ENCODE measurements at places on chromosomes 12 and 14.

DNA sequence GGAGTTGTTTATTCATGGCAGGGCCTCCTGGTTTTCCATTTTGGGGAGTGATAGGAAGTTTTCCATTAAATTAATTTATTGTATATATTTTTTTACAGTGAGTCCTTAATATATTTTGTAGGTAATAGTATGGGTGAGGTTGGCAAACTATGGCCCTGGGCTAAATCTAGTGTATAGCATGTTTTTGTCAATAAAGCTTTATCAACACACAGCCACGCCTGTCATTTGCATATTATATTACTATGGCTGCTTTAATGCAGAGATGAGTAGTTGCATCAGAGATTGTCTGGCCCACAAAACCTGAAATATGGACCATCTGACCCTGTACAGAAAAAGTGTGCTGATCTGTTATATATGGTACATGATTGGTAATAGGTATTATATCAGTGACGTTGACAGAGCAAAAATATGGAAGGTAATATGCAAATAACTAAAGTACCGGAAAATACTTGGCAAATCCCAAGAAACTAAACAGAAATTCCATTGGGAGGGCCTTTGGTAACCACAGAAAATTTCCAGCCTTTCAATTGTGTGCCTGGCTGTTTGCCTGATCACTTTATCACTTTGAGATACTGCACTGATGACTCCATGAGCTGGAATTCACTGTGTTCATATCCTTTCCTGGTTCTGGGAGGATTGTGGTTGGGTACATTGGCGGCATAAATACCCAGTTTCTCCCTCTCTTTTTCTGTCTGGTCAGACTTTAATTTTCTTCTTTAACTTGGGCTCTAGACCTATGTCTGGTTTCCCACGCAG lies 61.7 kb upstream of the RFLNA start:
- no peak for DNase-seq

DNA sequence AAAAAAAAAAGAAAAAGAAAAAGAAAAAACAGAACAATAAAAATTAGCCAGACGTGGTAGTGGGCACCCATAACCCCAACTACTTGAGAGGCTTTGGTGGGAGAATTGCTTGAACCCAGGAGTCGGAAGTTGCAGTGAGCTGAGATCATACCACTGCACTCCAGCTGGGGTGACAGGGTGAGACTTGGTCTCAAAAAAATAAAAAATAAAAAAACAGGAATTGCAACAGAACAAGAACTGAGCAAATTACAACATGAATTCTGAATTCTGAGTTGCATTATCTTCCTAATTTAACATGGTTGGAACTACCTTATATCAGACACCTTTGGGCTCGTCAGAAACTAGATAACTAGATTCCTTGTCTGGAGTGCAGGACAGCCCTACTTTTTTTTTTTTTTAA lies 53.3 kb upstream of the NR2C1 start:
- DNase-seq, result no peak

GRCh38 chr14:35212471-35213142 lies 79.6 kb upstream of the PSMA6 start:
- DNase-seq, result no peak

- DNase-seq, result no peak
Measured at GRCh38 chr14:94935706-94936300, 165.9 kb upstream of the GSC start.

DNA sequence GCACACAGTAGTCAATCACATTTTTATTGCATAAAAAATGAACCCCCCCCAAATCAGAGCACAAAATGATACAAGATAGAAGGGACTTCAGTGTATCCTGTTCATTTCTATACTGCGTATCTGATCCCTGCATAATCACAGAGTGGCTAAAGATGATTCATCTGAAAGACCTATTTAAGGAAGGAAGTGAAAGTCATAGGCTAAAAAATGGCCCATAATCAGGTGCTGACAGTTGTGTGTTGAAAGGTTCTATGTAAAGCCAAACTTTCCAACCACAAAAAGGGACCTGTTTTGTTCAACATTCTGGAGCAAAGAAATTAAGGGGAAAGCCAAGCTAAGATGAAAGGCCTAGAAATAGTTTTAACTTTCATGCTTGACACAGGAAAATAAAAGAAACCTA lies 147.8 kb upstream of the ATP2B1 start:
- no peak for DNase-seq

All from activated effector memory CD4-positive, alpha-beta T cell treated with anti-CD3 and anti-CD28 coated beads, Interleukin-2, amount 50 U/mL, for 16 hours (primary cell).